ENCODE measurements at places on chromosomes 4 and X.
A peak's percentile ranks its signal among the peaks of the same experiment; 100 is the strongest.

DNA sequence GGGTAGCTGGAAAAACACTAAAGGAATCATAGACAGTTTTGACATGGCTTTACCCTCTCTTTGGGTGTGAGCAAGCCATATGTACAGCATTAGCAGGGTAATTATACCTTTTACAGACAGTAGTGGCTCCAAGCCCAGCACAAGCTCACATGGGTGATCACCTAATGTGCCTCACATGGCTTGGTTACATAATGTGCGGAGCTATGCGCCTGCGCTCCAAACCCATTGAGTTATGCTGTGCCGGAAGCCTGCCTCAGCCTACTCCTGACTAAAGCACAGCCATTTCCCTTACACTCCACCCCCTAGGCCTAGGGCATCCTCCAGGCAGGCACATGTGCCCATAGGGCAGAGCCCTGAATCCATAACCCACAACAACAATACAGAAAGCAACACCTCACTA, 6.5 kb upstream of the TSPAN5 start:
- no peak for DNase-seq

- DNase-seq = no peak
Observed at GRCh38 chrX:45142185-45142584, 58.5 kb downstream of the DIPK2B start.

GRCh38 chr4:26787461-26788340, 72.9 kb upstream of the STIM2 start:
- DNase-seq = peak; percentile 92

DNA sequence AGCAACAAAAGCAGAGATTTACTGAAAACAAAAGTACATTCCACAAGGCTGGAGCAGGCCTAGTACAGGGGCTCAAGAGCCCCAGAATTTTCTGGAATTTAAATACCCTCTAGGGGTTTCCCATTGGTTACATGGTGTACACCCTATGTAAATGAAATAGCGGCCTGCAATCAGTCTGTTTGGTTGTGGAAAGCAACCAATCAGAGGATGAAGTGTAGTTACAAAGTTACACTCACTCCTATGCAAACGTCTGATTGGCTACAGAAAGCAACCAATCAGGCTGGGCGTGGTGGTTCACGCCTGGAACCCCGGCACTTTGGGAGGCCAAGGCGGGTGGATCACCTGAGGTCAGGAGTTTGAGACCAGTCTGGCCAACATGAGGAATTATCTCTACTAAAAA, 13.8 kb upstream of the TXLNG start:
- no peak for DNase-seq

DNA sequence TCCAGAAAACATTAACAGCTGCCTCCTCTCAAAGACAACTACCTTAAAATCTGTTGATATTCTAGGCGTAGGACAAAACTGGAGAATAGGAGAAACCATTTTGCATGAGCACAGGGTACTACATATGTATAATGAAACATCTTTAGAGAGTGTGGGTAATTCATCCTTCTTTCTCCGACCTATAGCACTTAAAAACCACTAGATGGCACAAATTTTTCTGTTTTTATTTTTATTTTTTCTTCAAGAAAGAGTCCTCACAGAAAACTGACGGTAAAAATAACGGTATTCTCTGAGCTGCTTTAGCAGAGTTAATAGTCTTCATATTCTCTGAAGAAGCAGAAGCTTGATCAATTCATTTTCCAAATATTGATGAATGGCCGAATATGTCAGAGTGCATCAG, 14.6 kb downstream of the SMIM31 start:
- DNase-seq = no peak

- DNase-seq = no peak
Observed at GRCh38 chr4:115844180-115844579, 730.8 kb upstream of the NDST4 start.

- DNase-seq = peak; percentile 63
Observed at GRCh38 chr4:176270669-176271068, 1.6 kb upstream of the ASB5 start.

- DNase-seq = no peak
Observed at GRCh38 chr4:3423952-3424351, 17.8 kb upstream of the HGFAC start.

DNA sequence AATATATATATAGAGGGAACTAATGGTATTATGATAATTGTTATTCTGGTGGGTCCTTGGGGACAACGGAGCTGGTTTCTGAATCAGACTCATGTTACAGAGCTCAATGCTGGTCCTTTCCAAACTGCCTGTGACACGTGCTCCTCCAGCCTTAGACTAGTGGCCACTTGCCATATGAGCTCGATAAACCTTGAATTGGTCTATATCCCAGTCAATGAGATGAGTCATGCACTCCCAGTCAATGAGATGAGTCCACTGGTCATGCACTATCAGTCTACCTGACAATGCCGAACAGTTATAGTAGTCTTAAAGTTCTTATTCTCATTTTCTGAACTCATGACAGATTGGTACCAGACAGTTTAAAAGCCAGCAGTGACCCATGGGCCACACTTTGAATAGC, 325.2 kb downstream of the LDB2 start:
- DNase-seq = peak; percentile 43

Data from T1000 (cell line).